Suprapubic skin (tissue), 4 donors: ENCODE measurements at places on chromosomes 4 and X.

- DNase-seq: no peak
Measured at GRCh38 chr4:141011901-141012315, 121.4 kb downstream of the RNF150 start.

DNA sequence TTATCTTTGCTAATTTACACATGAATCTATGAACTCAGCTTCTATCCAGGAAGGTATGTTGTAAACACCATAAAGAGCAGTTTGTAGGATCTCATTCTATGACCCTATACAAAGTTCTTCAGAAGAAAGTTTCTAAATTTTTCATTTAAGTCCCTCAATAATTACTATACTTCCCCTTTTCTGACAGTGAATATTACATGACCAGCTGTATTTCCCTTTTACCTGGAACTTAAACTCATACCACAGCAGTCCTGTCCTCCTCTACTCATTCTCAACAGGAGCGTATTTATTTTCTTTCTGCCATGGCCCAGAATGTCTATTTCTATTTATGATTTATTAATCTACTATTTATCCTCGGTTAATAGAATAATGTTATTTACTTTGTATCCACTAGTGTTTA is 15.8 kb downstream of the RASGEF1B start:
- no peak for DNase-seq

- DNase-seq: no peak
Measured at GRCh38 chr4:6896035-6896434, 13.6 kb upstream of the TBC1D14 start.

DNA sequence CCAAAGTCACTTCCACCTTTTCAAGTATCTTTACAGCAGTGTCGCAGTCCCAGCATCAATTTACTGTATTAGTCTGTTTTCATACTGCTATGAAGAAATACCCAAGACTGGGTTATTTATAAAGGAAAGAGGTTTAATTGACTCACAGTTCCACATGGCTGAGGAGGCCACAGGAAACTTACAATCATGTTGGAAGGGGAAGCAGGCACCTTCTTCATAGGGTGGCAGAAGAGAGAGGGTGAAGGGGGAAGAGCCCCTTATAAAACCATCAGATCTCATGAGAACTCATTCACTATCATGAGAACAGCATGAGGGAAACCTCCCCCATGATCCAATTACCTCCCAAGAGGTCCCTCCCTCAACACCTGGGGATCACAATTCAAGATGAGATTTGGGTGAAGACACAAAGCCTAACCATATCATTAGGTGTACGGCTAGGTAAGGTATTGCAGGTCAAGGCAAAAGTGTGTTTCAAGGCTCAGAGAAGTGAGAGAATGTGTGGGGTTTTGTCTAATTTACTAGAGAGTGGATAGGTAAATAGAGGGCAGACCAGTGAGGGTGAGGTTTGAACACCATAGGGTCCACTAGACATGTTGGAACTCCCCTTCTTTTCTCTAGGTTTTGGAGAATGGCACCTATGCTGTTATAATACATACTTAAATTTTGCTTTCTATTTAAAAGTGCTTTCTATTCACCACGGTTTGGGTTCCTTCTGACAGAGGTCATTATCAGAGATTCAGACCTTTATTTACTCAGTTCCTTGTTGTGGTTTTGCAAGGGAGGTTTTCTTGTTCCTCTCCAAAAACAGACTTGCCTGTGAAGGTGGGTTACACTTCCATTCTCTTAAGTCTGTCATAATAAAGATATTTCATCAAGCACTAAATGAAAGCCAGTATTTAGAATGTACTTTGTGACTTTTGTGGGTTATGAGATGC is 186.6 kb downstream of the CPEB2 start:
- no peak for DNase-seq

- no peak for DNase-seq
Measured at GRCh38 chr4:16692961-16693506, 205.4 kb downstream of the LDB2 start.

DNA sequence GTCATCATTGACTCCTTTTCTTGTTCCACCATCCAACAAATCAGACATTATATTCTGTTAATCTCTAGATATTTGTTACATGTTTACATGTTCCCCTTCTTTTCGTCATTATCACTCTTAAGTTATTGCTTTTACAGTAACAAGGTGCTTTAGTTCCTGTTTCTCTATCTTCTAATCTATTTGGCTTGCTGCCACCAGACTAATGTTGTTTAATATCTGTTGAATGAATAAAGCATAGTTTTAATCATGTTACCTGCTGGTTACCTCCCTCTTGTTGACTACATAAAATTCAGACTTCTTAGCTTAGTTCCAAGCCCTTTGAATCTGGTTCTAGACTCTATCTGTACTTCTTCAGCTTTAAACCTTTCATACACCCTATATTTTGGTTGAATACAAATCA is 129.8 kb upstream of the TRIM2 start:
- no peak for DNase-seq

DNA sequence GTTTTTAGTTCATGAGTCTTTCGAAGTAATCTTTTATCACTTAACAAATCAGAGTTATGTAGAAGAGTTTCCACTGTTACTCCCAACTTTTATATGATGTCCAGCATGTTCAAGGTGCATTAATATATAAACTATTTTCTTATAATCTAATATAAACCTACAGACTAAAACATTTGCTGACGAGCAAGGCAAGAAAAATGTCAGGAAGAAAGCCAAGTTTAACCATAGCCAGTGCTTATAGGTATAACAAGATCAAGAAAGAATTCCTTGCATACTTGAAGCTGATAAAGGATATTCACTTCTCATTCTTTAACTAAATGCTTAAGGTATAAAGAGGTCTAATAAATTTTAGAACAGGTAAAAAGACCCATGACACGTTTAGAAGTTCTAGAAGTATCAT is 167.7 kb downstream of the NPNT start:
- DNase-seq: no peak

DNA sequence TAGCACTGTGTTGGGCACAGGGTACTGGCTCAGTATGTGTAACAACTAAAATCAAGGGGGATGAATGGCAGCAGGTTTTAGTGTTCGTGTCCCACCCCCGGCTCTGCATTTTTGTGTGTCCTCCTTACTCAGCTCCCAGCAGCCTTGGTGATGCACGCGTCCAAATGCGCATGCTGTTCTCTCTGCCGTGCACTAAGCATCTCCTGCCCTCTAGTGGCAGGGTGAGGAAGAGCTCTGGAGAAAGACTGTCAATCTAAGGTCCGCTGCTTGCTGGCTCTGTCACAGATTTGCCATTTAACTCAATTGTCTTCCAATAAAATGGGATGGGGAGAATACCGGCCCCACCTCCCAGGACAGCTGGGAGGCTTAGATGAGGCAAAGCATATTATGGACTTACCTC is 61.4 kb downstream of the WFS1 start:
- DNase-seq: no peak
